CD4-positive, alpha-beta T cell treated with Interleukin-4 for 1 hour (primary cell): ENCODE measurements at places on chromosomes 7 and 10.
A peak's percentile ranks its signal among the peaks of the same experiment; 100 is the strongest.

GRCh38 chr10:124263726-124264125 lies 155.0 kb downstream of the OAT start:
- DNase-seq, result no peak

- DNase-seq, result no peak
Observed at GRCh38 chr7:81776948-81777630, 7.2 kb upstream of the HGF start.

- DNase-seq, result no peak
Observed at GRCh38 chr10:71729161-71729636, 9.6 kb upstream of the C10orf105 start.

DNA sequence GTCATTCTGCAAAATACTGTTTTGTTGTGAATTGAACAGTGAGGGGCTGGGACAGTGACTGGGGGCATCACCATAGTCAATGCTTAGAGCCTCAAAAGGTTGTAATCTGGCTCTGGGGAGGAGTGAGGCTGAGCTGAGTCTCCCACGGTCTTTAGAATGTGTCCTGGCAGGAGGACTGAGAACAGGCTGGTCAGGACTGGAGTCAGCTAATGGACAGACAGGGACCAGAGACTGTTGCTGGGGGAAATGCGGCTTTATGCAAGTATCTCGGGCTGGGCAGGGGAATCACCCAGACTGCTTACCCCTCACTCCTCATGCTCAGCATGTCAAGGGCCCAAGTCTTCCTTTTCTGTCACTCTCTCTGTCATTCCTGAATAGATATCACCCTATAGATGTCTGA lies 346.5 kb downstream of the TYW1 start:
- DNase-seq, result no peak

- DNase-seq, result no peak
Observed at GRCh38 chr10:121296881-121297585, 301.2 kb downstream of the FGFR2 start.

- no peak for DNase-seq
Observed at GRCh38 chr7:155310425-155311114, 12.9 kb downstream of the INSIG1 start.

GRCh38 chr7:150974468-150975391 lies 3.4 kb downstream of the KCNH2 start:
- DNase-seq, result peak; percentile 91

DNA sequence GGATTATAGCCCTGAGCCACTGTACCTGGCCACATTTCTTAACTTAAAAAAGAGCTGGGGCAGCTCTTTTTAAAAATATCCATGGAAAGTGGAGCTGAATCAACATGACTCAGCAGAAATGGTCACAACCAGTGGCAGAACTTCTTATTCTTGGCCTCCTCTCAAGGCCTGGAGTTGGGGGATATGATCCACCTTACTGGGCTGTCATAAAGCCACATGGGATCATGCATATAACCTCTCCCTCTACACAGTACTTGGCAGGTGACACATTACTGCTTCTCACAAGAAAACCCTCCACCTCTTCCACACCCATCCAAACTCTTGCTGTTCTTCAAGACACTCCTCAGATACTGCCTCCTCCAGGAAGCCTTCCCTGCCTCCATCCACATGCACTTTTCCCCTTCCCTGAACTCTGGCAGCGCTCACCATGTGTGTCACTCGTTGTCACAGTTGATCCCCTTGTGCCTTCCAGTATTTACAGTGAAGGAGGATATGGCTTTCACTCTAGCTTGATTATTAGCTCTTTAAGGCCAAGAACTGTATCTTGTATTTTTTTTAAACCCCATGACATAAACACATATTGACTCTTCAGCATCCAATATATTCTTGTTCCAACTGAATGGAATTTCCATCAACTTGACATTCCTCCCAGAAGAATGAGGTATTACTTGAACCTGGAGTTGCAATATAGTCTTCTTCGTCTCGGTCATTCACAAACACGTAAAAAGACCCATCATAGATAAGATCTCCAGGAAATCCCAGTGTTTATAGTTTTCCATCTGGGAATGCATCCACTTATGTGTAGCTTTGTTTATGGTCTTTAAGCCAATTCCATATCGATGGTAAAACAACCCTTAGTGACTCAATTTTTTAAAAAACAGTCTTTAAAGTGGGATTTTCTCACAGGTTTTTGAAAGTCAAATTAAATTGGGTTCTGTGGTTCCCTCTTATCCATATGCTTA lies 85.5 kb downstream of the TBXAS1 start:
- DNase-seq, result no peak
